ENCODE measurements at places on chromosomes 11 and 22.

- DNase-seq: no peak
Observed at GRCh38 chr11:31780480-31780971, 30.6 kb downstream of the PAX6 start.

GRCh38 chr11:41612415-41612814, 153.0 kb upstream of the LRRC4C start:
- no peak for DNase-seq

DNA sequence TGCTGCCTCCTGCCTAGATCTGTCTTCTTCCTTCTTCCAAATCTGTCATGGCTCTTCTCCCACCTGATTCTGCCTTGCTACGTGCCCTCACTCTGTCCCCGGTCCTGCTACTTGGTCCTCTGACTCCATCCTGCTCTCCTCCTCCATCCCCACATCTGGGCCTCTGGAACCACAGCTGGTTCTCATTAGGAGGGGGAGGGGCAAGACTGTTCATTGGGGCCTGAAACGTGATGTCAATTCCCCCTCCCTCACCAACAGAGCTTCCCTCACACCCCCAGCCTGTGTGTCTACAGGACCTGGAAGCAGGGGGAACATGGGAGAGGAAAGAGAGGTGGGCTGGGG, 9.1 kb downstream of the DCHS1 start:
- DNase-seq: no peak

DNA sequence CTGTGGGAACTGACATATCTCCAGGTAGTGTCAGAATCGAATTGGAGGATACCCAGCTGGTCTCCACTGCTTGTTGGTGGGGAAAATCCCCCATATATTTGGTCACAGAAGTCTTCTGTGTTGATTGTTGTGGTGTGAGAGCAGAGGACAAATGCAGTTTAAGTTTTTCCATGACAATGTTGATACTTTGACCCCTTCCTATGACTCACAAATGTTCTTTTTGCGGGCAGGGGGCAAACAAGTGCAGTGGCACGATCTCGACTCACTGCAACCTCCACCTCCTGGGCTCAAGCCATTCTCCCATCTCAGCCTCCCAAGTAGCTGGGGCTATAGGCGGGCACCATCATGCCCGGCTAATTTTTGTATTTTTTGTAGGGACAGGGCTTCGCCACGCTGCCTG, 7.4 kb upstream of the PATL1 start:
- DNase-seq: no peak

DNA sequence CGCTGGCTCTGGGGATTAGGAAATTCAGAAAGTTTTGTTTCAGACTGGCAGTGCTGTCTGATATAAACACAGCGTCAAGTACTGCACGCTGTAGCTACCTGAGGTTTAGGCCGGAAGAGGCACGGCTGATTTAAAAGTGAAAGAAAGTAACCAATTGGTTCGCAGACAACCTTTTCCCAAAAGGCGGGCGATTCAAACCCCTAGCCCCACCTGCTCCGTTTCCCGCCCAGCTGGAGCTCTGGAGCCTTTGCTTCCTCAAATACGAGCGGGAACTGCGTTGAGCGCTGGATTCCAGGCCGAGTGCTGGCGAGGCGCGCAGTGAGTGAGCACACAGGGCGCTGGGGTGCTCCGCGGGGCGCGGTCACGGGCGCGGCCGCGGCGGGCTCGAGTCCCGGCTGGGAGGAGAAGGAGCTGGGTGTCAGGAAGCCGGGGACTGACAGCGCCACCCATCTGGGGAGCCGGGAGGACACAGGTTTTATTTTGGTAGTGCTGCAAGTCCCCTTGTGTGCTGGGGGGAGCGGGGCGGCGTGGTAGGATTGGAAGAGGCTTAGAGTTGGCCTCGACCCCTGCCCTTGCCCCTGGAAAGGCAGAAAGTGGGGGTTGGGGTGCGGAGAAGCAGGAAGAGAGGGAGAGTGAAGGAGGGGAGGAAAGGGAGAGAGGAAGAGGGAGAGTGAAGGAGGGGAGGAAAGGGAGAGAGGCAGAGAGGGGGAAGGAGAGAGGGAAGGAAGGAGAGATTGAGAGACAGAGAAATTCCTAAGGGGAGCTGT, 2.1 kb downstream of the FAM111A start:
- peak; percentile 88 for DNase-seq

DNA sequence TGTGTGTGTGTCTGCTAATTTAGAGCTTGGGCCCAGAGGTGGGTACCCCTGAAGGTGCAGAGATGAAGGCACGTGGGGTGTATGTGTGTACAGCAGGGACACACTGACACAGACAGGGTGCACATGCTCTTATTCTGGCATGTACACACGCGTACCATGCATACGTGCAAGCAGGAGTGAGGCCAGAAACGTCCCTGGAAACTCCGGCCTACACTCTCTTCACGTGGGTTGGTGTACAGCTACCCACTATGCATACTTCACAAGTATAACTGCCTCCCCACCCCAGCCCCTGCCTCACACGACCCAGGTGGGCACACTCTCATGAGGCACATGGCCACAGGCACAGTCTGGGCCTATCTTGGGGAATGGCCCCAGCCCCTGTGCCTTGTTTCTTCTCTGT, 27.5 kb upstream of the JAM3 start:
- DNase-seq: no peak

DNA sequence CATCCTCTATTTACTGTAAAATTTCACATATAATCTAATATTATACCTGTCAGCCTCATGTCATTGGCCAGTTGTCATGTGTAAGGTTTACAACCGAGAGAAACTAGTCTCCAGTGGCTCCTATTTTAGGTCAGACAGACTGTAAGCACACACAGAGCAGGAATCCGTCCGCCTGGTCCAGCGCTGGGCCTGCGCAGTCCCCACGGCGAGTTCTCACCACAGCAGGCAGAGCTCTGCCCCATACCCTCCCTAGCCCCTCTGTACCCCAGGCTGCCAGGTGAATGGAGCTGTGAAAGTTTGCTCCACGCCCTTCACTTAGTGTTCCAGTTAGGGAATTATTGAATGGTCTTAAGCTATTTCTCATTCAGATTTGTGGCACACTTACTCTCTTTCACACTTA, 63.7 kb downstream of the SNX19 start:
- DNase-seq: no peak
